ENCODE measurements at places on chromosomes 3 and 15.

DNA sequence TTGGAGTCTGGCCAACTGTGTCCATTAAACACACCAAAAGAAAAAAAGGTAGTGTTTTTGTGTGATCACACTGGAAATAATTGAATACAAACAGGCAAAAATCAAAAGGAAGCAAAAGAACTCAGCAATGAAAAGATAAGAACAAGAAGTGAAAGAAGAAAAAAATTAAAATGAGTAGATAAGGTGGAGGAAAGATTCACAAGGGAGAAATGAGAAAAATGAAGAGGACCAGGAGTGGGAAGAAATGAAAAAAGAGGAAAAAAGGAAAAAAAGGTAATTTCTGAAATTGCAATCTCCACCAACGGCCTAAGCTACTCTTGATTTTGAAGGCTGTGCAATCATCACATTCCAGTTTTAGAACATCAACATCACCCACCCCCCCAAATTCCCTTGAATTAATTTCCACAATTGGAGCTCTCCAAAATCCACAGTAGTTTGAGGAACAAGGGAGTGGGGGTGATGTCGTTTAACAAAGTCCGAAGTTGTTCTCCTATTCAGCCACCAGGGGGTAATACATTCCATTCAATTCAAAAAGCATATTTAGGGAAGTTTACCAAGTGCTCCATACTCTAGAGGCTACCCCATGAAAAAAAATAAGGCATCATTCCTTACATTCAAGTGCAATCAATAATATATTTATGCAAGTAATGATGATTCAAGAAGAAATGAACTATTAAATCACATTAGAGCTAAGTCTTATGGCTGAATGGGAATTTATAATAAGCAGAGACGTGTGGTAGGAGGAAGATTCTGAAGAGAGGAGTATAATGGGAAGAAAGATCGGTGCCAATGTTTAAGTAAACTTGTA is 37.4 kb downstream of the ZNF860 start:
- DNase-seq, result peak; percentile 61

GRCh38 chr15:95409211-95409610 is 921.3 kb upstream of the NR2F2 start:
- DNase-seq, result no peak

DNA sequence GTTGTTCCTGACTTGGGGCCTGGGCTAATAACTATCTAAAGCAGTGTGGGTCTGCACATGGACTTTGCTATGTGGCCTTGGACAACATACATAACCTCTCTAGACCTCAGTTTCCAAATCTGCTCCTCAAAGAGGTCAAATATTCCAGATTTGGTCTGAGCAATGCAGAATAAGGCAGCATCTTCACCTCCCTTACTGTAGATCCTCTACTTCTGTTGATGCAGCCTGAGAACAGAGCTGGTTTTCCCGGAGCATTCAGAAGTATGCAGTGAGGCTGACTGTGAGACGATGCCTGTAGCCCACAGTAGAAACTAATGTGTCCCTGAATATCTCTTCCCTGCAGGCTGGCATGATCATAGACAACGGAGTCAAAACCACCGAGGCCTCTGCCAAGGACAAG is 65.3 kb downstream of the MESD start:
- DNase-seq, result no peak

GRCh38 chr3:5456199-5456598 is 268.7 kb downstream of the EDEM1 start:
- DNase-seq, result no peak

GRCh38 chr3:106423321-106424225 is 554.8 kb upstream of the CBLB start:
- no peak for DNase-seq

DNA sequence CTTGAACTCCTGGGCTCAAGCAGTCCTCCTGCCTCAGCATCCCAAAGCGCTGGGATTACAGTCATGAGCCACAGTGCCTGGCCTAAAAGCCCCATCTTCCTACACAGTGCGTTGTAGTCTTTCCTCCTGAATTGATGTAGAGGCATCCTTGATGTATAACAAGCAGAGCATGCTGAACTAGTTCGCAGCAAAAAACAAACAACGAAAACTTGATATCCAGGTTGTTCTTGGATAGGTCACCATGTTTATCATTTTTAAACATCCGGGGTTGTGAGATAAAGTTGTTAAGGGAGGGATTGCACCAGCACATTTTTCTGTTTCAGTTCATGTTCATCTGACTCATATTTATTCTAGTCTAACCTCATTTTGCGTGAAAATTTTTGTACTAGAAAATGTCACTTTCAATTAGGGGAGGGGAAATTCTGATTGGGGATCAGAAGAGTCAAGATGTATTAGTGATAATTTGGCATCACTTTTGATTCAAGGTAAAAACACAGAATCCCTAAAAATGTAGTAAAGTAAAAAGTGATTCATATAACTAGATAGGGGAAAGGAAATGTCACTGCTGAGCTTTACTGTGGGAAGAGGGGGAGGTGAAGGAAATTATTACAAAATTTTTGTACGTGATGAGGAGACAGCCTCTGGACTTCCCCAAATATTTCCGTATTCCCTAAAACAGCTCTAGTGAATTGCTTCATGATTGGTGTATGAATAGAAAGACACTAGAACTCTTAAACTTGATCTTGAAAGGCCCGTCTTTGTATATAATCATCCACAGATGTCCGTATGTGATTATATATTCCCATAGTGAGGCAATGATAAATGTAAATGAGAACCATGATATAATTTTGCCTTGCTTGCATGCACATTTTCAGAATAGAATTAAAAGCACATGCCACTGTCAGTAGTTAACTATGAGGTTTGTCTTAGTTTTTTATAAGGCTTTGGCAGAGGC is 22.9 kb downstream of the RAB8B start:
- peak; percentile 95 for DNase-seq

DNA sequence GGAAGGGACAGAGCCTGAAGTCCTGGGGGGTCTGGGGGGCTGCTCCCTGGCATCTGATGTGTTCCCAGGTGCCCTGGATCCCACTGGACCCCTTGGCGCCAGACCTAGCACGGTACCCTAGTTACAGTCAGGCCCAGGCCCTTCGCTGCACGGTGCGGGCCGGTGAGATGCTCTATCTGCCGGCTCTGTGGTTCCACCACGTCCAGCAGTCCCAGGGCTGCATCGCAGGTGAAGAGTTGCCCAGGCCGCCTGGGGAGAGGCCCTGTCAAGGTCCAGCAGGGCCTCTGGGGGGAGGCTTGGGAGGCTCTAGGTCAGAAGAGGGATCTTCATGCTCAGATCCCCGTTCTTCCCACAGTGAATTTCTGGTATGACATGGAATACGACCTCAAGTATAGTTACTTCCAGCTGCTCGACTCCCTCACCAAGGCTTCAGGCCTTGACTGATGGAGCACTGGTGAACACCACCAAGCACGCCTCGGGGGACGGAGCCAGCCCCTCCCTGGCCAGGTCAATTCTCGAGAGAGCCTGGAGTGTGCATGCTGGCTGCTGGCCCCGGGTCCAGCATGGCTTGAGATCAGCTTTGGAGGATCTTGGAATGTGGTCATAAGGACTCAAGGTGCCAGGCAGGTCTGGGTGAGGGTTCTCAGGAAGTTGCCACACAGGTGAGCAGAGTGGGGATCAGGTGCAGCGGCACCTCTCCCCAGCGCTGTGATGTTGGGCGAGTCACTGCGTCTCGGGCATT is 1.8 kb upstream of the PLA2G4B start:
- no peak for DNase-seq

- DNase-seq, result peak; percentile 56
Observed at GRCh38 chr3:192816351-192816750, 89.0 kb upstream of the FGF12 start.

DNA sequence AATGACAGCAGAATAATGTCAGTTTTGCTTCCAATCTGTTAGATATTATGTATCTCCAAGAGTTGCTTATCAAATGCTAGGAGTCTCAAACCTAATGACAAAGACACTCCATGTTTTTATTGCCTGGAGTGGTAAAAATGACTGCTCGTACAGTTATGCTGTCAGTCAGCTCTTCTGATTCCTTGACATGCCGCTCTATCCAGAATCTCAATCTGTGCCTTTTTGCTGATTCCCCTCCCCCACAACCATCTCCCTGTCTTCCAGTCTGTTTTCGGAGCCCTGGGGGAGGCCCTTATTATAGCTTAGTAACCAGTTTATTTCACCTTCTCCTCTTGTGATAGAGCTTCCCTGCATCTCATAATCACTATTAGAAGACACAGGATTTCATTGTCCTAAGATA is 2.6 kb downstream of the MKRN2 start:
- no peak for DNase-seq

GRCh38 chr15:48992096-48992495 is 28.4 kb upstream of the SHC4 start:
- no peak for DNase-seq

DNA sequence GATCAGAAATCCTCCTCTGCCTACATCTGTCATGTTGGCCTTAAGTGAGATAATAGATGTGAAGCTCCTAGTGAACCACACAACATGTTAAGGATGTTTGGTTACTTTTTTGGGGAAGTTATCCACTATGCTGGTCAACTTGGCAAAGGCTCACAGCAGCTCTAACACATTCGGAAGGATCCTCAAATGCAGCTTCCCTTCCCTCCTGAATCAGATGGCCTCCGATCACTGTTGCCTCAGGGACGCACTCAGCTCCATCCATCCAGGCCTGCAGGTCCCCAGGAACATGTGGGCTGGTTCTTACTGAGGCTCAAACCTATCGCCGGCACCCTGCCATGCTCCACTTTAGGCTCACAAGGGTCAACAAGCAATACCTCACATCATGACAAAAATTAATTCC is 67.9 kb downstream of the CORO2B start:
- no peak for DNase-seq

DNA sequence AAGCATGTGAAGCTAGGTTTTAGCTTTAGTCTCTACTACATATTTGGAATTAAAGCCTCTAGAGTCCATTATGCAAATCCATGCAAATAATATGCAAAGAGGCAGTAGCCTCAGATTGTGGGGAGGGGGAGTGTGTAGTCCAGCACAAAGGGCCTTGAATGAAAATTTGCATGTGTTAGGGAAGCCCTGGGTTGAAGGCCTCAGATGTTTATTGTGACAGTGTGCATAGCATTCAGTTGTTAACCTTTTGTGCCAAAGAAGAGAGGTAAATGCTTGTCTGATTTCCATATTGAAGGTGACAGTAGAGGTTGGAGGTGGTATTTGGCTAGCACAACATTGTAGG is 24.5 kb upstream of the BFSP2 start:
- no peak for DNase-seq

Measured in inflammatory macrophage treated with lipopolysaccharide for 4 hours (primary cell).